ENCODE measurements at places on chromosomes 2 and 18.

GRCh38 chr18:10860928-10861327 lies 288.4 kb downstream of the PIEZO2 start:
- DNase-seq = no peak

GRCh38 chr2:37872192-37872750 lies 52.8 kb upstream of the RMDN2 start:
- DNase-seq = no peak

DNA sequence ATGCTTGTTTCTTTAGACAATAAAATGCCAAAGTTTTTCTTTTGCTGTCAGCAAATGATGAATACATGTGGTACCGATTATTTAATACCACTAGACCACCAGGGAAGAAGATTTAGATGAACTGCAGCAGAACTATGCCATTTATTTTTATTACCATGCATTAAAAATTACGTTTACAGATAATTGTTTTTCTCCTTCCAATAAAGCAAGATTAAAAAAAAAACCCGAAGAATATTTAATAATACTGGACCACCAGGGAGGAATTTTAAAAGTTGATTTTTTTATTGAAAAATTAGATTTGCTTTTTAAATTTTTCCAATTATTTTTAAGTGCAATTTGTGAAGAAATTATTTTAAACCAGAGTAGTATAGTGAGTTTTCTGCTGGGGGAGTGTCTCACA lies 170.3 kb upstream of the HNRNPA3 start:
- no peak for DNase-seq

- DNase-seq = peak; percentile 9
Measured at GRCh38 chr18:48662011-48662661, 123.3 kb downstream of the CTIF start.

GRCh38 chr18:58194028-58194427 lies 150.0 kb downstream of the NEDD4L start:
- peak; percentile 28 for DNase-seq

- no peak for DNase-seq
Measured at GRCh38 chr2:71962911-71963694, 184.6 kb downstream of the CYP26B1 start.

GRCh38 chr2:96841701-96842495 lies 1.9 kb downstream of the ANKRD23 start:
- DNase-seq = no peak

GRCh38 chr2:240888890-240889573 lies 6.9 kb downstream of the MAB21L4 start:
- DNase-seq = no peak

- no peak for DNase-seq
Measured at GRCh38 chr18:23852236-23853045, 162.1 kb upstream of the TTC39C start.

GRCh38 chr2:18519914-18520450 lies 40.5 kb downstream of the RDH14 start:
- no peak for DNase-seq

- DNase-seq = no peak
Measured at GRCh38 chr18:75290737-75291358, 80.3 kb downstream of the TSHZ1 start.

DNA sequence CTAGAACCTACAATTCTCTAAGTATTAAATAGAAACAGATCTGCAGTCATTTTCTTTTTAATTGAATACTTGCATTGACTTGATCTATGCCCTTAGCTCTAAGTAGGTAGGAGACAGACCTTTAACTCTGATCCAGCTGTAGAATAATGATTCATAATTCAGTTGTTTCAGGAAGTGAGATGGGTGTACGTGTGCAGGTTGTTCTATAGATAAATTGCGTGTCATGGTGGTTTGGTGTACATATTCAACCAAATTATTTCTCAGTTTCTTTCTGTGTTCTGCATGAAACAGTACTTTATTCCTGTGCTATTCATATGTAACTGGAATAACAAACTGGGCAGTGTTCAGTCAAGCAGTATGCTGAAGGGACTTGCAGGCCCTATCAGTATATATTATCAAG lies 34.3 kb upstream of the CD226 start:
- DNase-seq = no peak

DNA sequence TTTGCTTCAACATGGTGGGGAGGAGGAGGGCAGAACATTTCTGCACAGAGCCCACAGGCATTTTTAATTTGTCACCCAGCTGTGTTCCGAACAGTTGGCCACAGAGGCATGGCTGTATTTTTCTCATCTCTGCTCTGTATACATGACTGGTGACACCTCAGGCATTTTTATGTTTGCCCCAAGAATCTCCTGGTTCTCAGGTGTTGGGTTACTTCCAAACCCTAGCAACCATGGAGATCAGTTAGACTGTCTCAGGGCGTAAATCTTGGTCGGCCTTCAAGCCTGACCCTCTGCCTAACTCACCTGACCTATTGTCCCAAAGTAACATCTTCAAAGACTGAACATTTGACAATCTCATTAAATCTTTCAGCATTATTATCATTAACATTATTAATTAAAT lies 100.0 kb downstream of the ABCA12 start:
- no peak for DNase-seq

GRCh38 chr2:231671270-231672050 lies 36.9 kb upstream of the PTMA start:
- no peak for DNase-seq

DNA sequence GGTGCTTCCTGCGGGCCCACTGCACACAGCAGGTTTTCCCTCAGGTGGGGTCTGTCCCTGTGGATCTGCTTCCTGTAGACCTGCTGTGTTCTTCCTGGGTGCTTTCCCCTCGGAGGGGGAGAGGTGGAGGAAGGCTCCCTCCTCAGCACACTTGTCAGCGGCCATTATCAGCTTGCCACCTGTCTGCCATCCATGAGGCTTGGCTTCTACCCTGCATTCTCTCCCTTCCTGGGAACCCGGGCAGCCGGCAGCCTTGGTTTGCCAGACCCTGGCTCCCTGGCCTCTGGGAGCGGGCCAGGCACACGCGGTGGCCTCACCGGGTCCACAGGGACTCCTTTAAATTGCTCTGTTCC lies 58.5 kb downstream of the INPP5D start:
- no peak for DNase-seq

Measured in uterus (tissue), 4 donors.